ENCODE measurements at places on chromosomes 6 and 20.
A peak's percentile ranks its signal among the peaks of the same experiment; 100 is the strongest.

DNA sequence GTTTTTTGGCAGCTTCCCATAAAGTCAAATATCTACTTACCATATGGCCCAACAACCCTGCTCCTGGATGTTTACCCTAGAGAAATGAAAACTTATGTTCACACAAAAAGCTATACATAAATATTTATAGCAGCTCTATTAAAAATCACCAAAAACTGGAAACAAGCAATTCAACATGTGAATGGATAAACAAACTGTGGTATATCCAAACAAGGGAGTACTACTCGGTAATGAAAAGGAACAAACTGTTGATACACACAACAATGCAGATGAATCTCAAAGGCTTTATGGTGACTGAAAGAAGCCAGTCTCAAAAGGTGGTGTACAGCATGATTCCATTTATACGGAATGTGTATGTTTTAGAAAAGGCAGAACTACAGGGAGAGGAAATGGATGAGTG is 48.4 kb downstream of the PREX1 start:
- DNase-seq = no peak

GRCh38 chr6:20169119-20169557 is 43.1 kb downstream of the MBOAT1 start:
- DNase-seq = peak; percentile 20

DNA sequence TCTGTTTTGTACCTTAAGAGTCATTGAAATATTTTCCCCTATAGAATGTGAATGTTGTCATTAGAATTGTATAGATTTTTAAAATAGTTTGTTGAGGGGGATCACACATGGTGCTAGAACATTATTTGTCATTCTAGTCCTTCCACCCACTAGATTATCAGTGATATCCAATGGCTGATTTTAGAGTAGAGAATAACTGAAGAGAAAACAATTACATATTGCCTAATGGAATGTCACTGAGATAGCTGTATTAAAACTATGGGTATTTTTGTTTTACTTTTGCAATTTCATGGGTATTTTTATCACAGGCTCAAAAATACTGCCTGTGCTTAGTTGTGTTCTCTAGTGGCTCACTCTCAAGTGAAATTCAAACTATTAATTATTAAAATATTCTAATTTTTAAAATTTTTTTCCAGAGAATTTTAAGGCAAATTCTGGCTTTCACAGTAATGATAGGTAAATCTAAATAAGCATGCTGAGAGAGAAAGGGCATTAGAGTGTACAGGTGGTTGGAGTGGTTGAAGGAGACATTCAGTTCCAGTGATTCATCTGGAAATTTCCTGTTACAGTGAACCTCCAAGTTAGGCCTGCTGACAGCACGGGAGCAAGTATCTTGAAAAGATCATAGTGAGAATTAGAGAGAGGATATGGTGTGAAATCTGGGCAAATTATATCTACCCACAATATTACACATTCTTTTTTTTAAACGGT is 399.6 kb downstream of the NKAIN2 start:
- DNase-seq = no peak

- no peak for DNase-seq
These were observed 3.1 kb upstream of the HINT3 start for GRCh38 chr6:125953502-125953875.

- no peak for DNase-seq
These were observed 311.7 kb upstream of the JAG1 start for GRCh38 chr20:10985536-10985935.

DNA sequence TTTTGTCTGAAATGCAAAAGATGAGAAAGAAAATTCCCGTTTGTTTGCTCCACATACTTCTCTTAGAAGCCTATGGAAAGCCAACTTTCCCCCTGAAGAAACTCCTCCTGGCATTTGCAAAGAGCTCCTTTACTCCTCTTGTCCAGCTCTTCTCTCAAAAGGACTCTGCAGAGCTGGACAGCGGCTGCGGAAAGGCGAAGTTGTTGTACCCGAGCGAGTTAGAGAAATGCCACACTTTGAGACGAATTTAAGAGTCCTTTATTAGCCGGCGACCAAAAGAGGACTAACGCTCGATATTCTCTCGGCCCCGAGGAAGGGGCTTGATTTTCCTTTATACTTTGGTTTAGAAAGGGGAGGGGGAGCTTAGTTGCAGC is 157.8 kb downstream of the TRIM27 start:
- no peak for DNase-seq
